ENCODE measurements at places on chromosomes 13 and 19. TPM values are rescaled to one million over a fixed set of nuclear protein-coding genes. Genes with fewer than 3 reads are reported as not detected.

- peaks cover 14% of the 10 kb centered on the region for H3K4me1 ChIP-seq
- no peak overlapping the region for H3K4me3 ChIP-seq
- no peaks in the 10 kb centered on the region for H3K27me3 ChIP-seq
- no peak overlapping the region for H3K27ac ChIP-seq
These were observed 2.3 kb upstream of the FTL start for GRCh38 chr19:48962849-48963165.

FGF22 gene
- 0.77 TPM for total RNA-seq

MBD3L4 gene
- total RNA-seq = not detected

RNF225 gene
- 0.92 TPM for total RNA-seq

DNA sequence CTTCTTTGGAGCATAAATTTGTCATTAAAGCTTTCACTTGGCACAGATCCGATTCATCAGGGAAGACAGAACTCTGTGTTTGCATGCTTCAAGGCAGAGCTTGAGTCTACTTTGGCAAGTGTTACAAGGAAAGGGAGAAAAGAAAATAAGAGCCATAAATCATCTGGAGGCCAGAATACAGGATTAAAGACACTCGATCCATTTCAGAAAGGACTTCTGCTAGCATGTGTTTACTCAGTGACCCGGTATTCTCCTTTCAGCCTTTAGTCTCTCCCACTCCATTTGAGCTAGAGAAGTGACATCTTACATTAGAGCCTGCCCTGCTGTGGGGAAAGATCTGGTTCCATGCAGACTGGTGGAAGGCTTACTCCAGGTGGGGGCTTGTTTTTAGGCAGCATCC is 306.4 kb downstream of the KLF5 start:
- H3K4me1 ChIP-seq = no peaks in the 10 kb centered on the region
- H3K36me3 ChIP-seq = no peaks in the 10 kb centered on the region
- H3K27me3 ChIP-seq = no peaks in the 10 kb centered on the region
- no peak overlapping the region for H3K27ac ChIP-seq

GRCh38 chr13:35700671-35701070 is 224.2 kb upstream of the MAB21L1 start:
- H3K4me3 ChIP-seq = no peak overlapping the region
- no peak for DNase-seq
- H3K36me3 ChIP-seq = no peaks in the 10 kb centered on the region
- H3K27me3 ChIP-seq = no peaks in the 10 kb centered on the region
- peaks cover 7% of the 10 kb centered on the region for H3K4me1 ChIP-seq

- H3K36me3 ChIP-seq = no peaks in the 10 kb centered on the region
- no peak overlapping the region for H3K4me3 ChIP-seq
- peak; percentile 53 for DNase-seq
- no peaks in the 10 kb centered on the region for H3K4me1 ChIP-seq
These were observed 18.6 kb downstream of the GJA3 start for GRCh38 chr13:20142023-20142926.

TSKS gene
- not detected for total RNA-seq

- H3K27ac ChIP-seq = no peak overlapping the region
- H3K4me3 ChIP-seq = no peak overlapping the region
- DNase-seq = no peak
- no peaks in the 10 kb centered on the region for H3K4me1 ChIP-seq
- peaks cover 47% of the 10 kb centered on the region for H3K27me3 ChIP-seq
- H3K36me3 ChIP-seq = no peaks in the 10 kb centered on the region
These were observed 743 bp downstream of the RDH8 start for GRCh38 chr19:10013834-10014618.

- no peak overlapping the region for H3K27ac ChIP-seq
- no peak overlapping the region for H3K4me3 ChIP-seq
- no peaks in the 10 kb centered on the region for H3K4me1 ChIP-seq
- no peak for DNase-seq
These were observed 494.8 kb downstream of the TBC1D4 start for GRCh38 chr13:74987124-74987690.

- no peak overlapping the region for H3K4me3 ChIP-seq
- H3K27me3 ChIP-seq = no peaks in the 10 kb centered on the region
- DNase-seq = no peak
- peak overlapping the region; percentile 84 for H3K27ac ChIP-seq
These were observed 64.0 kb upstream of the TNFRSF19 start for GRCh38 chr13:23506071-23506806.
